Sigmoid colon (tissue), 7 donors: ENCODE measurements at places on chromosomes 4 and X.

DNA sequence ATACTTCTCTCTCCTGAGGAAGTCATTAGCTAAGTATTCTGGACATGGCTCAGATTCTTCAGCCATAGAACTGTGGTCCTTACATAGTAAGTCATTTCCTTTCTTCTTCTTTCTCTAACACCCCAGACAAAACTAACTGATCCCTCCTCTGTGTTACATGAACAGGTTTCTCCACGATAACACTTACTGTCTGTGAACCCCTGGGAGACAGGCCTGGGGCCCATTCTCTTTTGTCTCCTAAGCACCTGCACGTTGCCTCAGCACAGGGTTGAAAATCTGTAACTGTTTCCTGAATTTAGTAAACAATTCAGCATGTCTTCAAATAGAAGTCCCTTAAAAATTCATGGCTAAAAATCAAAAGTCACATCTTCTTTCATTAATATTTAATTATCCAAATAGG is 24.7 kb downstream of the APBB2 start:
- no peak for DNase-seq

- no peak for DNase-seq
Measured at GRCh38 chr4:82381661-82382296, 8.0 kb upstream of the HNRNPD start.

DNA sequence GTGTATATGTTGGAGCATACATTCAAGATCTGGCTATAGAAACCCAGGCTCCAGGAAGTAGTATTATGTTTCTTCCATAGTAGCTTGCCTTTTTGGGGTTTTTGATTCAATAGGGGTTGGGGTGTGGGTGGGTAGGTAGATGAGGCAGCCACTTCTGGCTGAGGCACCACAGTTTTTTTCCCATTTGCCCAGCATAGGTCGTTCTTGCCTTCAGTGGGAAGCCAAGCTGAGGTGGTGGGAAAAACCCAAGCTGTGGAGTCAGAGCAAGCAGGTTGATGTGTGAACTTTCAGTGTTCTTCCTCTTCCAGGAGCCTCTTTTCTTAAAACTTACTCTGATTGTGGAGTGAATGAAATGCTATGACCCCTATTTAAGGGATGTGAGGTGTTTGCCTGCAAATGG is 67.0 kb upstream of the RPS6KA3 start:
- DNase-seq: no peak

GRCh38 chrX:76183289-76184049 is 10.6 kb downstream of the PBDC1 start:
- DNase-seq: no peak

- no peak for DNase-seq
Measured at GRCh38 chr4:10180603-10180926, 64.0 kb upstream of the WDR1 start.

DNA sequence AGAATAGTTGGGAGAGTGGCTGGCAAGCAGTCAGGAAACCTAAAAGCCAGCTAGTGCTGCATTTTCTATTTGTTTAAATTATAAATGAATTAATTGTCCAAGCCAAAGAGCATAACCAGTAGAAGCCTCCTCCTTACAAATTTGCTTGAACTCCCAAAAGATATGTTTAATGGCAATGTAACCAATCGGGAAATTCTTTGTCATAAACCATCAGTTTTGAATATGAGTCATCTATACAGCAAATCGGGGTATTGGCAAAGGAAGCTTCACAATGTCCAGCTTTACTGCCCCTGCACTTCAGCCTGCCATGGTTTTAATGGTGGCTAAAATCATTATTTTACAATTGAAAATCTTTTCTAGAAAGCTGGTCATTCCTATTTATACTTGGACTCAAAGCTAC is 216.6 kb downstream of the SHROOM3 start:
- DNase-seq: no peak

DNA sequence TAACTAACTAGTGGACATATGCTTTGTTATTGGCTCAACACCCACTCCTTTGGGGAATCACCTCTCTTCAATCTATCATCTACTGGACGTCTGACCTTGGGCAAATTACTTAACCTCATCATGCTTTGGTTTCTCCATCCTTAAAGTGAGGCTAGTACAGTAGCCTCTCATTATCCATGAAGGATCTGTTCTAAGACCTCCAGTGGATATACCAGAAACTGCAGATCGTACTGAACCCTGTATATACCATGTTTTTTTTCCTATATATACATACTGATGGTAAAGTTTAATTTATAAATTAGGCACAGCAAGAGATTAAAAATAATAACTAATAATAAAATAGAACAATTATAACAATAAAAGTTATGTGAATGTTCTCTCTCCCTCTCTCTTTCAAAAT is 56.2 kb downstream of the HMGB3 start:
- no peak for DNase-seq

DNA sequence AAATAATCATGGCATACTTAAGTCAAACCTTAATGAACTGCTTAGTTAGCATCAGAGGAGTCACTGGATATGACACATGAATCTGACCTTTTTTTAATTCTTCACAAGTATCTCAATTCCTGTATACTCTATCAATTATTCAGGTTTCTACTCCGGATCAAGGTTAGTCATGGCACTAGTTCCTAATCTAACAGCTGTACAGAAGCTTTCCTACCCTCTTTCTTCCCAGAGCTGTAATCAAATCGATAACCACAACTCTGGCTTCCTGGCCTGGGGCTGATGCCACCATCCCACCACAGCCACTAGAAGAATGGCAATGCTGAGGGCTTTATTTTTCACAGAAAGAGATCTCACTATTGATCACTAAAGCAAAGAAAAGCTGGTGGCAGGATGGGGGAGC is 718.5 kb downstream of the SMARCA1 start:
- DNase-seq: no peak

DNA sequence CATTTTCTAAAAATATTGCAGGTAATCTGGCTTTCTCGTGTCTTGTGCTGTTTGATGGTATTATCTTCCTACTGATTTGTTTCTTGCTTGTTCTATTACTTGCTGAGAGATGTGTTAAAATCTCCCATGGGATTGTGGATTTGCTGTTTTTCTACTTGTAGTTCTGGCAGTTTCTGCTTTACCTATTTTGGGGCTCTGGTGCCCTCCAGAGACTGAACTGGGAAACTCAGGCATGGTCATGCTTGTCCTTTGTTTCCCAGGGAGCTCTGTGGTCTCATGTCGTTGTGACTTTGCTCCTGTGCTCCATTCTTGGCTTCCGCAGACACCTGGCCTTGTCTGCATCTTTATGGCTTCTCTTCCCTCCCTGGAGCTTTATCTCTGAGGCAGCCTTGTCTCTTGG is 39.5 kb downstream of the NSD2 start:
- DNase-seq: no peak

DNA sequence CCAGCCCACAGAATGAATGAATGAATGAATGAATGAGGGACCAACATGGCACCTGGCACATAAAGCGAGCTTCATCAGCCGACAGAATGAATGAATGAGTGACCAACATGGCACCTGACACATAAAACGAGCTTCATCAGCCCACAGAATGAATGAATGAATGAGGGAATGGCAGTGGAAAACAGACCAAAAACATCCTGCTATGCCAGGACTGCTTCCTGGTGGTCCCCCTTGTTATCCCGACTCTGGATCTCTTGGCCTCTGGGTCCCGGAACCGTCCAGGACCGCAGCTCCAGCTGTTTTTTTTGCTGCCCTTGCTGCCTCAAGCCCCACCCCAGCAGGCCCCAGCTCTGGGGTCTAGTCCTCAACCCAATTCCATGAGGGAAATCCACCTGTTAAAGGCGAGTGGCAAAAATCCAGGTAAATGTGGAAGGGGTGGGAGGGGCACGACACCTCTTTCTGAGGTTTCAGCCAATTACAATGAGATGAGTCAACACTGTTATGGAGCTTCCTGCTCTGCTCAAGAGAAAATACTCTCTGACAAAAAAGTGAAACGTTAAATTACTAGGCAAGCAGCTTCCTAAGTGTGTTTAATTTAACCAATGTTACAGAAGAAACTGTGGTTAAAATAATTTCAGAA is 72.0 kb upstream of the MTNR1A start:
- DNase-seq: no peak

DNA sequence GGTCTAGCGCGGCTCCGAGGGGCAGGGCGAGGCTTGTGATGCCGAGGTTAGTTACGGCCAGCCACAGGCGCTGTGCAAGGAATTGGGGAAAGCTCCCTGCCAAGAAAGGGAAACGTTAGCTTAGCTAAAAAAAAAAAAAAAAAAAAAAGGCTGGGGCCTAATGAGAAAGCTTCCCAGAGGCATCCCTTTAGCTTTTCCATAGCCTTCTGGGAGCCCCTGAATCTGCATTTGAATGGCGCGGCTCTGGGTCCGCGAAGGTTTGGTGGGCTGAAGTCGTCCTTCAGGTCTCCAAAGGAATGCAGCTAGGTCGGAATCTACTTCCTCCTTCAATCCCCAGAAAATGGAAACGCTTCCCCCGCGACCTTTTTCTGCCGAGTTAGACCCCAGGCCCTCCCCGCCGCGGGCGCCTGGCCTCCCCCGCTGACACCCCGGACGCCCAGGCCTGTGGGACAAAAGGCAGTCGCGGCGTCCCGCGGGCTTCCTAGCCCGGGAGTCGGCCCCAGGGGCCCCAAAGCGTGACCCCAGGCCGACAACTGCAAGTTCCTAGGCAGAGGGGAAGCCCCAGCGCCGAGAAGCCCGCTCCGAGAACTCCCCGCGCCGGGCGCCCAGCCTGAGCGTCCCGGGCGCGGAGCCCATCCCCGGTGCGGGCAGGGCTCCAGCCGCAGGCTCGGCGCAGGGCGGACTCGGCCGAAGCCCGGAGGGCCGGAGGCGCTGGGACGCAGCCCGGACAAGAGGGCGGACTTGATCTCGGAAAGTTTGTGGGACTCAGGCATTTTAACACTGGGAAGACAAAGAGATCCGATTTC is 605 bp upstream of the FAT1 start:
- DNase-seq: peak; percentile 80

GRCh38 chr4:167930166-167930565 is 162.2 kb upstream of the ANXA10 start:
- DNase-seq: no peak

GRCh38 chrX:38805432-38806389 is 4.5 kb downstream of the MID1IP1 start:
- DNase-seq: peak; percentile 85

- no peak for DNase-seq
Measured at GRCh38 chrX:5117816-5118215, 1110.9 kb downstream of the NLGN4X start.

DNA sequence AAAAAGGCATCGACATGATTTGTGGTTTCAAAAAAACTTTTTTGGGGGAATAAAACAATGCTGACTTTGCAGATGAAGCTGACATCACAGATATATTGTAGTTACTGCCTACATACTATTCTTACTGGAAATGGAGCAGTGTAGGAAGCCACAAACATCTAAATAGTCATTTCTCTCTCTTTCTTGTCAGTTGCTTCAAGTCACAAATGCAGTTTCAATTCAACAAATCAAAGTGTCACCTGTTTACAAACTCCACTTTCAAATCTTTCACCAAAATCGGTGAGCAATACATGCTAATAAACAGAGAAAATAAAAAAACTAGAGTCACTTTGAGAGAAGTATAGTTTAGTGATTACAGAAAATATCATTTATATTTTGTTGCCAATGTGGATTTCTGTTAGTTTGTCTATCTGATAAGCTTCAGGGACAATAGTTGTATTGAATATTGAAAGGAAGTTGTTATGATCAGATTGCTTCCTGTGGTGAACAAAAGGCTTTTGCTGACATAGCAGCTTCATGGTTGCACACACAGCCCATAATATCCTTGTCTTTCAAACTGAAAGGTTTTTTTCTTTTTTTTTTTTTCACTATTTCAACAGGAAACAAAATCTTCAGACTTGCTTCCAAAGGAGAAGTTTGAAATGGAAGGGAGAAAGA is 49.7 kb upstream of the PTPN13 start:
- DNase-seq: no peak

DNA sequence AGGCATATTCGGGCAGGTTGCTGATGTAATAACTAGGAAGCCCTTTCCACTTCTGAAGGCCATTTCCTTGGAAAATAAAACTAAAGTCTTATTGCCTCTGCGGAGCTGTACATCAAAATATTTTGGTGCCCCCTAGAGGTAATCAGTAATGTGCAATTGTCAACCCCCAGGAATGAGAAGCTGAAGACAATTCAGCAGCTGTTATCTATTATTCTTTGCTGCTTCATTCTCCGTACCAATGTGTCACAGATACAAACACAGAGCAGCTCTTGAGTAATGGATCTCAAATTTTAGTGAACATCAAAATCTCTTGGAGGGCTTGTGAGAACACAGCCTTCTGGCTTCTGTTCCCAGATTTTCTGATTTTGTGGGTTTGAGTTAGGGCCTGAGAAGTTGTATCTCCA is 3.5 kb upstream of the SLIT2 start:
- no peak for DNase-seq

DNA sequence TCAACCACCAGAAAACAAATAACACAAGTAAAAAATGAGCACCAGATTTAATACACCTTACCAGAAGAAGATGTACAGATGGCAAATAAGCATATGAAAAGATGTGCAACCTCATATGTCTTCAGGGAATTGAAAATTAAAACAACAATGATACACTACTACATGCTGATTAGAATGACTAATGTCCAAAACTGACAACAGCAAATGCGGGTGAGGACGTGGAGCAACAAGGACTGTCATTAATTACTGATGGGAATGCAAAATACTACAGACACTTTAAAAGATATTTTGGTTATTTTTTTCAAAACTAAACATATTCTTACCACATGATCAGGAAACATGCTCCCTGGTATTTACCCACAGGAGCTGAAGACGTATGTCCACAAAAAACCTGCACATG is 140.3 kb downstream of the FRYL start:
- no peak for DNase-seq

- no peak for DNase-seq
Measured at GRCh38 chr4:180617196-180617595, 1626.0 kb upstream of the TENM3 start.

DNA sequence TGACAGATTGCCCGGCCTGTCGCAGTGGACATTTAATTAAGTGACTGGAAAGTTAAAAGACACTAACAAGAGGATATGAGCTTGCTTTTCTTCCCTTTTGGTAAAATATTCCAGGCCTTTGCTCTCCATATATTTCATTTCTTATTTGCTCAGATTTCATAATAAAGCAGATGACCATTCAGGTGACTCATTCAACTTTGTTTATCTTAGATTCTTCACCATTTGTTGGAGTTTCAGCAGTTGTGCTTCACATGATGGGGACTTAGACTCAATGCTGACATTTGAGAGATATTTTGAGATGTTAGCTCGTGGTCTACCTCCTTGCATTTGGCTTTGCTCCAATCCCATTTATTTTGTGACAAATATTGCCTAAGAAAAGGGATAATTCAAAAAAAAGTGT is 312.2 kb downstream of the ARHGAP24 start:
- DNase-seq: no peak

- DNase-seq: peak; percentile 86
Measured at GRCh38 chr4:10157478-10158332, 41.1 kb upstream of the WDR1 start.

DNA sequence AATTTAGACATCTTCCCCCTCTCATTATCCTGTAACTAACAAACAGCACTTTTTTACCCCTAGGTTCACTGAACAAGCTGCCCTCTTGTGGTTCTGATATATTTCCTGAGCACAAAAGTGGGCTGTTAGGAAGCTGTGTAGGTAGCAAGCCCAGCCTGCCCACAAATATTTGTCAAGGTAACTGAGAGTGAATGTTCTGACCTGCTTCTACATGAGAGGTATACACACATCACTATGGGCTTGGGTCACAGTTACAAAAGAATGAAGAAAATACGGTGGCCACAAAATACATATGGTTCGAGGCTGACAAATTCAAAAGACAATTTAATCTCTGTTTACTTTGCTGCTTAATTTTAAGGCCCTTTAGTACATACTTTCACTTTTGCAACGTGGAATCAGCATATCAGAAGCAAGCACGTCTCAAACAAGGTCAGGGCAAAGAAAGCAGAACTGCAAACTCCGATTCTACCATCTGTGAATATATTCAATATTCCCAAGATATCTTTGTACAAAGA is 78.7 kb downstream of the RBM47 start:
- no peak for DNase-seq

GRCh38 chrX:45036161-45036560 is 163.2 kb downstream of the KDM6A start:
- DNase-seq: no peak
